MV-4-11 (cell line): ENCODE measurements at places on chromosomes 13 and 19.

GRCh38 chr19:44939668-44940067 lies 2.4 kb upstream of the APOC4 start:
- DNase-seq, result peak; percentile 89

- DNase-seq, result peak; percentile 78
These were observed 14.8 kb downstream of the FSD1 start for GRCh38 chr19:4319067-4319718.

- DNase-seq, result no peak
These were observed 1064.3 kb downstream of the DIAPH3 start for GRCh38 chr13:59099182-59099974.

- no peak for DNase-seq
These were observed 116.8 kb downstream of the ENOX1 start for GRCh38 chr13:43669964-43670363.
